Tongue (tissue), 3 donors: ENCODE measurements at places on chromosomes 2 and 18. TPM values are rescaled to one million over a fixed set of nuclear protein-coding genes. Genes with fewer than 3 reads are reported as not detected.
A peak's percentile ranks its signal among the peaks of the same experiment; 100 is the strongest.

DNA sequence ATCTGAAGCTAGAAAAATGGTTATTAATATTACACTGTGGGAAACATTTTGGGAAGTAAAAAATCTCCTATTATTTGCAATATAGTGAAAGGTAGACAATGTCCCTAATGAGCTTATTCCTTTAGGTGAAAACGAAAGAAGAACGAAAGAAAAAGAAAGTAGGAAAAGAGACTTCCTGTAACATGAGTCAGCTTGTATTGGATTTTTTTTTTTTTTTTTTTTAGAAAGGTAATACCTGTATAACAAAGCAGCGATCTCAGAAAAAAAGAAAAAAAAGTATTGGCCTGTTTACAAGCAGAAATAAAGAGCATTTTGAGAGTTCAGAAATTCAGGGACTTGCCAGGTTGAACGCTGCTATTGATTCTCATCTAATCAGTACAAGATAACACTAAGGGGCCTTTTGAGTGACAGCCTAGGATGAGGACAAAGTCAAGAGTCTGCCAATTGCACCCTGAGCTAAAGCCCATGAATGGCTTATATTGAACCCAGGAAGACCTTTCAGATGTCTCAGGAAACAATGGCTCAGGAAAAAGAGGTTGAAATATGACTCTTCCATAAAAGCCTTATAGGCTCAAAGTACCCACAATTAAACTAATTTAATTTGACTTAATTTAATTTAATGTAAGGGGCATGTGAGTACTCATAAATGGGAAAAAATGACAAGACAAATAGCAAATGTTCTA, 615.6 kb upstream of the CDH2 start:
- DNase-seq, result no peak

Gene UBR3
- total RNA-seq, result 170 TPM

GRCh38 chr2:10892796-10893350, 18.9 kb upstream of the KCNF1 start:
- no peak for DNase-seq

DNA sequence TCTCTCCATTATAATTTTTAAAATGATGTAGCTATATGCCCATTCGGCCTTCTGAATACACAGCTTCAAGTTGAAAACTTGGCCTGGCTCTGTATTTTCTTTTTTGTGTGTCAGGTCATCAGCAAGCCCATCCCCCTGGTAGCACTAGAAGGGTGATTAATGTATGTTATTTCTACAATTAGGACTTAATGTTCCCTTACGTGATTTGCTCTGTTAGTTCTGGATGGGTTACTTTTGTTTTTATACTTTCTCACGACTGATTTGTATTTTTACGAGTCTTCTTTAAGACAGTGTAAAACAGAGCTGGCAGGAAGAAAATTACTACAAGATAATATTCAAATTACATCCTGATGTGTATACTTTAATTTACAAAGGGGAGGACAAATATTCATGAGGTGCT, 88.4 kb upstream of the RGPD4 start:
- DNase-seq, result no peak

- DNase-seq, result peak; percentile 0
These were observed 1195.9 kb upstream of the CHAC2 start for GRCh38 chr2:52571380-52572347.

Gene SLC30A3
- total RNA-seq, result not detected

Gene PROC
- not detected for total RNA-seq

Gene NT5DC4
- total RNA-seq, result 0.21 TPM

Gene CDKL4
- total RNA-seq, result 1.8 TPM

DNA sequence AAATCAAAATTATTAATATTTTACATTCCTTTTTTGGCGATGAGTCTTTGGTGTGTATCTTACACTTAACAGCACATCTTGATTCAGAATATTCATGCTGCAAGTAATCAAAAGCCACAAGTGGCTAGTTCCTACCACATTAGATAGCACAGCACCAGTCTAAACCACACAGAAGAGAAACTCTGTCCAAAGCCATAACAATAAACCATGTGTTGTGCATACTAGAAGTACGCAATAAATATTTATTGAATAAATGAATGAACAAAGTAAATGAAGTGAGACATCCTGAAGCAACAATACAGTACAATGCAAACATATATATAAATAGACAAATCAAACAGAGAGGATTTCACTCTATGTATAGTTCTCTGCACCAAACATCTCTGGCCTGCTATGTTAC, 287.3 kb downstream of the EXOC6B start:
- no peak for DNase-seq

DNA sequence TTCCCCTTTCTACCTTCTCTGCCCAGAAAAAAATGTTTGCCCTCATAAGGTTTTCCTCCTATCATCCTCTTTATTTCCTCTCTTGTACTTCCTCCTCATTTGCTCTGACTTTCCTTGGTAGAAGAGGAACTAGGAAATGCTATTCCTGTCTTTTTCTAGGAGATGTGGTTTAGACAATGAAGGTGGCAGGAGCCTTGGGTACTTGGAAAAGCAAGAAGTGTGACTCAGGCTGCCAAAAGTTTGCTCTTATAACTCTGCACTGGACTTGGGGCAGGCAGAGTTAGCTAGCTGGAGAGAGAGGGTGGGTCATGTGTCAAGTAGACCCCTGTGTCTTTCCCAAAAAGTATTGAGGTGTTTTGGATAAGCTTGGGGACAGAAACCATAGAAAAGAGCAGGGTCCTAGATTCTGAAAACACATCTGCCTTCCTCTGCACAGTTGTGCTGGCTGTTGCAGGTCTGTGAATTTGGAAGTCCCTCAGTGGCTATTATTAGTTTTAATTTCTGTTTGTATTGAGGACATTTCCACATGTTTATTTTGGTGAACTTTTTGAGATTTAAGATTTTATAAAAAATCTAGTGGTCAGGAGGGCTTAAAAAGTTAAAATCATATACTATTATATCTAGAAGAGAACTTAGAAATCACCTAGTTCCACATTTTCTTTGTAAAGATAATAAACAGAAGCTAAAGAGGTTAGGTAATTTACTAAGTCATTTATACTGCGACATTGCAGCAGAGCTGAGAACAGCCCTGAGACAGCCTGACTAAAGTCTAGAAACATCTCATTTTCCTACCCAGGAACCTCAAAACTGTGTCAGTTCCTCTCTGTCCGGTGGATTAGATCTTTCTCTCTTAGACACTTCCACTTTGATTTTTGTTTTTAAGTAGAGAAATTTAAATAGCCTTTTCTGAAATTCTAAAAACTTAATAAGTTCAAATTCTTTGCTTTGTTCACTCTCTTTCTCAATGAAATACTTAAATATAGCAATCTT, 16.0 kb downstream of the INSIG2 start:
- no peak for DNase-seq

Gene IL1R2
- total RNA-seq, result 5.7 TPM

Gene MYO5B
- total RNA-seq, result 12.8 TPM

DNA sequence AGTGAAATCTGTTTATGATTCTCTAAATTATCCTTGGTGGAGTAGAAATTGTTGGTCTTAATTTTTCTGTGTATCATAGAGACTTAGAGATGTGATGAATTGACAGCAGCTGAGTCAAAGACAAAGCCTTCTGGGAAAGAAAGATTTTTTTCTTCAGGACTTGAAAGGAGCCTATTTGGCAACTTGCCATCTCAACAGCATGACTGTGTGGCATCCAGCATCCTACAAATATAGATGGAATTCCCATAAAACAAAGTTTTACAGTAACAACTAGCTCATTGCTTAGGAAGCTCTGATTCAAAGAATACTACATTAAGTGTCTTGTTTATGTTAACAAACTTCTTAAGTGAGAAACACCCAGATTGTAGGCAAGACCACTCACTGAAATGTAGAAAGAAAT, 79.2 kb upstream of the SETBP1 start:
- DNase-seq, result peak; percentile 36

Gene CRYGC
- total RNA-seq, result not detected

Gene KIF5C
- 2.3 TPM for total RNA-seq

GRCh38 chr18:63067939-63068338, 251.6 kb downstream of the BCL2 start:
- DNase-seq, result no peak

- no peak for DNase-seq
These were observed 89.2 kb downstream of the ARHGEF33 start for GRCh38 chr2:38978908-38979307.

DNA sequence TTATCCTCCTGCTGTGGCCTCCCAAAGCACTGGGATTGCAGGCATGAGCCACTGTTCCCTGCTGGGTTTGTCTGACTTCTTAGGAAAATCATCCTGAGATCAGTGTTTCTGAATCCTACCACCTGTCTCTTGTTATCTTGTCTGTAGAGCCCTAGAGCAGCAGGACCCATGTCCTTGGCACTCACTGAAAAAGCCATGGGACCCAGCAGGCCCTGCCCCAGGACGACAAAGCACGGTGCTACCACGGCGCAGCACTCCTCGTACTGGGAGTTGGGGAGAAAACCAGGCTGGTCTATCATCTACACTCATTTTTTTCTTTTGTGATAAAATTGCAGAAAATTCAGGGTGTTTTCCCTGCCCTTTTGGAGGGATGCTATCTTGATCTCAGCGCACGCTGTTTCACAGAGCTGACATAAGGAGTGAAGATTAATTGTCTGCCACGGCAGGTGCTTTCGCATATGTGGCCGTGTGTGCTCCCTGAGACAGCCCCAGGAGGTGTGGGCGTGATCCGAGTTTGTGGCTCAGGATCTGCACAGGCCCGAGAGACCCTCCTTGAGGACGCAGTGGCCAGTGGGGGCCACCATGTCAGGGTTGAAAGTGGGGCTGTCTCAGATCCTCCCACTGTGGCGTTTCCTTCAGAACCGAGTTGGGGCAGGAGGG, 179.1 kb downstream of the LDLRAD4 start:
- no peak for DNase-seq
